Naive B cell (primary cell): ENCODE measurements at places on chromosomes 6 and 20.

DNA sequence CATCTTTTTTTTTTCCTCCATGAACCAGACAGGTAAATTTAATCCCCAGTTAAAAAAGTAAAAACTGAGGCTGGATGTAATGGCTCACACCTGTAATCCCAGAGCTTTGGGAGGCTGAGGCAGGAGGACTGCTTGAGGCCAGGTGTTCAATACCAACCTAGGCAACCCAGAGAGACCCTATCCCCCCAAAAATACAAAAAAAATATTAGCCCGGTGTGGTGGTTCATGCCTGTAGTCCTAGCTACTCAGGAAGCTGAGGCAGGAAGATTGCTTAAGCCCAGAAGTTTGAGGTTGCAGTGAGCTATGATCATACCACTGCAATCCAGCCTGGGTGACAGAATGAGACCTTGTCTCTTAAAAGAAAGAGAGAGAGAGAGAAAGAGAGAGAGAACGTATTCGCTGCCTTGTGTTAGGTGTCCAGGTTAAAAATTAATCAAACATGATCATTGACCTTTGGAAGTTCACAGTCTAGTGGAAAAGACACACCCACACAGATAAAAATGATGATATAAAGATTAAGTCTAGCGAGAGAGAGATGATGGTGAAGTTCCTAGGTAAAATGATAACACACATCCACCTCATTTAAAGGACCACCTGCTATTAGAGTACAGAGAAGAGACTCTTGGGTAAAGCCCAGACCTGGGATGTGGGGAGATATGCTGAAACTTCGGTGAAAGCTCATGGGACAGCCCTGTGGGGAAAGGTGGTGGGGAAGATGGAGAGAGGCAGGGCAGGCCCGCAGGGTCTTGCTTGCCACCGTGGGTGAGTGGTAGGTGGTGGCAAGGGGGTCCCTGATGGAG is 4.8 kb upstream of the NHSL1 start:
- DNase-seq: no peak

- no peak for DNase-seq
Measured at GRCh38 chr6:12844284-12845223, 128.0 kb downstream of the PHACTR1 start.

DNA sequence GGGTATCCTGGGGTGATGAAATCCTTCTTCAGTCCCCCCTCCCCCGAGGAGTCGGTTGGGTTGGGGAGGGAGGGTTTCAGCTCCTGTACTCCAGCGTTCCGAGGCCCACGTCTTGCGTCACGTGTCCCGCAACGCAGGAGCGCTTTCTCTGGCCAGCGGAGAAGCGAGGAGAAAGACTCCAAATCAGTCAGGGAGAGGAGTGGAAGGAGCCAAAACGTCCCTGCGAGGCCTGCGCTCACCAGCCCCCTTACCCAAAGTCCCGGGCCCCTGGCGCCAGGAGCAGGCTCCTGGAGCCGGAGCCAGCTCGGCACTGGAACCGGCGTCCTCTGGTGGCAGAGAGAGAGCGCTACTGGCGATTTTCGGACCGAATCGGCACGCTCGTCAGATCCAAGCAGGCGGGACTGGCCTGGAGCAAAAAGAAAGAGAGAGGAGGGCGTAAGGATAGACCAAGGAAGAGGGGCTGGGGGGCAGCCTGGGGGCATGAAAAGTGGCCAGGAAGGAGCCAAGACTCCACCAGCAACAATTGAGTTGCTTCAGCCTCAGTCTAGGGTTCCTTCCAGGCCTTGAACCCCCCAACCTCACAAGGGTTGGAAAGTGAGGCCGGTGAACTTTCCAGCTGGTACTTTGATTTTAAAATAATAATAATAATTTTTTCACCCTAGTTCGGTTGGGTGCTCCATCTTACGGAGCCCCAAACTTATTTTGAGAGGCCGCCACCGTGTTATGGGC is at the start of gene GNAS:
TSS of gene GNAS (plus strand) at position 174 of the 729 bp plus-strand sequence.
- DNase-seq: no peak

GRCh38 chr6:98777762-98778161 is 56.6 kb upstream of the POU3F2 start:
- DNase-seq: no peak

DNA sequence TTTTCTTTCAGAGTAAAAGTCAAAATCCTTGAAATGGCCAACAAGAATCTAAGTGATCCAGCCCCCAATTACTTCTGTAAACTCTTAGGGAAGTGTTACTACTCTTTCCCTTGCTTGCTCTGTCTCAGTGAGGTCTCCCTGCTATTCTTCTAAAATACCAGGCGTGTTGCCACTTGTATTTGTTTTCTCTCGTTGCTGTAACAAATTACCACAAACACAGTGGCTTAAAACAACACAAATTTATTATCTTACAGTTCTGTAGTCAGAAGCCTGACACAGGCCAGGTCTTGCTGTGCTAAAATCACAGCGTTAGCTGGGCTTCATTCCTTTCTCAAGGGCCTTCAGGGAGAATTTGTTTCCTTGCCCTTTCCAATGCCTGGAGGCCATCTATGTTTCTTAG is 59.9 kb downstream of the HECA start:
- no peak for DNase-seq

GRCh38 chr6:24936641-24937317 is 1.0 kb upstream of the RIPOR2 start:
- peak; percentile 49 for DNase-seq

DNA sequence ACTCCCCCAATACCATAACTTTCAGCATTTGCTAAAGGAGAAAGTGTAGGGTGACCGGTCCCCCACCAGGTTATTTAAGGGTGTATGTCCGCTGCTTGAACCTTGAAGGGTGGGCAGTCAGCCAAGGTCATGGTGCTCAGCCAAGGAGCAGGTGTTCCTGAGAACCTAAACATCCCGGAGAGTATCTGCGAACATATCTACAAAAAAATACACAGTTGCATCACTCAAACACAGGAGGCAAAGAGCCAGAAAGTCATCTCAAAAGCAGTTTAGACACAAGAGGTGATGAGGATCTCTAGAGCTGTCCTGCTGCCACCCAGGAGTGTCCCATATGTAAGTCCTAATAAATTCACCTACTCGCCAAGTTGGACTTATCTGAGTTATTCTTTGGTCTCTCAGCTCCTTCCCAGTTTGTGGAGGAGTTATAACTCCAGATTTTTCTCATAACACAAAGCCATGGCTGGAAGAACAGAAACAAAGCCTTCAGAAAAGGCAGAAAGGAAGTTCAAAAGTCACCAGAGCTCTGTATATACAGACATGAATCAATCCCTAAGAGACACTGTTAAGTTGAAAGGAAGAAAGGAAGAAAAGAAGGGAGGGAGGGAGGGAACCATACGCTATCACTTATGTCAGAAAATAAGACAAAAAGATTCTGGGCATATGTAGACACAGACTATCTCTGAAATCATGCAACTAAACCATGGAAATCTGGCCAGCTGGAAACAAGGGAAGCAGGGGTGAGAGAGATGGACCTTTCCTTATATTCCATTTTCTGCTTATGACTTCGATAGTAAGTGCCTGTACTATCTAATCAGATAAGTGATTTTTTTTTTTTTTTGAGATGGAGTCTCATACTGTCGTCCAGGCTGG is 11.3 kb downstream of the MBOAT1 start:
- DNase-seq: no peak

DNA sequence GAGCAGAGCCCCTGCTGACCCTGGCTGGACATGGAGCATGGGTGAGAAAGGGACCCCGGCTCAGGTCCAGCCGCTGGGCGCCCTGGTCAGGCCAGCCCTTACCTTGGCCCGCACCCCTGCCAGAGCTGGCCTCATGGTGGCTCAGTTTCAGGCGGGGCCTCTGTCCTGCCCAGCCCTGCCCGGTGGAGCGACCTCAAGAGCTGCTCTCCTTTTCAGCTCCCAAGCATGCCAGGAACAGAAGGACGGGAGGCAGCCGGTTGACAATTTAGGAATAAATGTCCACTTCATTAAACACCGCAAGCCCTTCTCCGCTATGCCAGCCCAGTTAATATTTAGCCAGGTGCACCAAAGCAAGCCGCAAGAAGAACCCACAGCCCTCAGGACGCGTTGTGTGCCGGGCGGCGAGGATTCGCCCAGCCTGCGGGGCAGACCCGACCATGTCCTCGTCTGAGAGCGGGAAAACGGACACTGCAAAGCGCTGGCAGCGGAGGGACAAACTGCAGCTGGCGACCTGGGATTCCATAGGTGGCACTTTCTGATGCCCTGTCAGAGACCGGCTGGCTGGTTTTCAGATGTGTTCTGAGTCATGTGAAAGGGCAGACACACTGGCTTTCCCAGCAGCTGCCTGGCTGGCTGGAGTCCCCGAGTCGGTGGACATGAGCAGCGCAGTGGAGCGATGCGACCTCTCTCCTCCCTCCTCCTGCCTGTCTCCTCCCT is 221.9 kb downstream of the TTLL2 start:
- DNase-seq: no peak

DNA sequence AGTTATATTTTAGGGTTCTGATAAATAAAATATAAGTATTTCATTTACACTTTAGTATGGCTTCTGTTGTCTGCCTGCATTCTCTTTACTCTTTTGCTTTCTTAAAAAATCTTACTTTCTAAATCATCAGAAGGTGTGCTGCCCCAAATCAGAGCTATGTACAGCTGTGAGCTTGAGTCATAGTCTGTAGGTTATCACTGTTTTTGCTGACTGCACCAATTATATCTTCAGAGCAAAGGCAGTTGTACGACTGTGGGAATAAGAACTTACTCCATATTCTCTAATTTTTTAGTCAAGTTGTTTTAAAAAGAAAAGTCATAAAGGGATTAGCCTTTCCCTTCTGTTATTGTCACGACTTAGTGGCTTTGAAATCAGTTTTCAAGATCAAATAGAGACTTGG is 1649.0 kb downstream of the HACE1 start:
- no peak for DNase-seq

DNA sequence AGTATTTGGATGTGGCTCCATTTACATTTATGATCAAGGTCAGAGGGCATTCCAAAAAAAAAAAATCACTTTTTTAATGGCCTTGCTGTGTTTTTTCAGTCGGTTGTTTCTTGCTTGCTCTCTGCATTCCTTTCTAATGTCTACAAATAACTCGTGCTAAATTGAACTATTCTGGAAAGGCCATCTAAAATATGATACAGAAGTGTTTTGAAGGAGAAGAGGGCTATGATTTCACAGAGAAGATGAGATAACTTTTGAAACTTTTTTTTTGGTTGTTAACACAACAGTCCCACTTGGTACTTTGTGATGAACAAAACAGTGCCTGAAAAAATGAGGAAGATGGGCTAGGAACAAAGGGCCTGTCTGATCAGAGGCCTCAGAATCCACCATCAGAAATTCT is 156.1 kb upstream of the SMLR1 start:
- no peak for DNase-seq

GRCh38 chr6:70852667-70853246 is 104.1 kb downstream of the B3GAT2 start:
- DNase-seq: no peak

DNA sequence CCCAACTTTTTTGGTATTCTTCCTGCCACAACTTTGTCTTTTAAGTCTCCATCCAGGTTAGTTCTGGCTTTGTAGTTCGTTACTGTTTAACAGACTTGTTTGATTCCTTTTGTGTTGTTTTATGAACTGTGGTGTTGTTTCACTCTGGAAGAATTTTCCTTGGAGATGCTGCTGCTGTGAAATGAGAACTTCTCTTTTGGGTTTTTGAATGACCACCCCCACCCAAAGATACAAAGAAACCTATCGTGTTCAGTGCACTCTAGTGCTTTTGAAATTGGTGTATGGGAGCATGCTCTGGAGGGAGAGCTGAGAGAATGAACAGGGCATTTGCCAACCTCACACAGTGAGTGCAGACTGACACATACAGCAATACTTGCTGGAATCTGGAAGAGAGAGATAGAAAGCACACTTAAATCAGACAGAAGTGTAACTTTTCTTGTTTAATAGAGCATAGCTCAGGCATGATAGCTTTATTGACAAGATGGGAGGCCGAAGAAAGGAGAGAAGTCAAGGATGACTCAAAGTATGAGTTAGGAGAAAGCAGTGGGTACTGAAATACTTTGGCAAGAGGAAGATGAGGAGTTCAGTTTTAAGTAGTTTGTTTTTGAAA is 293.1 kb downstream of the SOX4 start:
- DNase-seq: no peak
